Astrocyte of the spinal cord (primary cell): ENCODE measurements at places on chromosomes 2 and 18.
A peak's percentile ranks its signal among the peaks of the same experiment; 100 is the strongest.

DNA sequence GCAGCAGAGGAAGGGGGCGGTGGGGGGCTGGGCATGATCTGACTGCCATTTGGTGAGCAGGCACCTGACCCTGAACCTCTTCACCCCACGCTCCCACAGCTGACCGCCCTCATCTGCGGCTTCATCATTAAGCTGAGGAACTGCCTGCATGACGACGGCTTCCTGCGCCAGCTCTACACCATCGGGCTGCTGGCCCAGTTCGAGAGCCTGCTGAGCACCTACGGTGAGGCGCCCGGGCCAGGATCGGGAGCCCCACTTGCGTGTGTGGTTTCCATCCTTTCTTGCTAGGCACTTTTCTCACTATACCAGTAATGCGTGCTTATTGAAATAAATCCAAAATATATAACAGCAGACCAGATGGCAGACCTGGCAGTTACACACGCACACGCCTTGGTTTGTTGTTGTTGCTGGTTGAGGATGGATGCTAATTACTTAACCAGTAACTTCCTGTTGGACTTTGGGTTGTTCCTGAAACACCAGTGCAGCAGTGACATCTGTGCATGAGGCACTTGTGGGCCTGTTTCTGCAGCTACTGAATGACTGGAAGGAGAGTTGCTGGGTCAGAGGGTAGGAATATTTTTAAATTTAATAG, 43.7 kb downstream of the COA5 start:
- no peak for DNase-seq

DNA sequence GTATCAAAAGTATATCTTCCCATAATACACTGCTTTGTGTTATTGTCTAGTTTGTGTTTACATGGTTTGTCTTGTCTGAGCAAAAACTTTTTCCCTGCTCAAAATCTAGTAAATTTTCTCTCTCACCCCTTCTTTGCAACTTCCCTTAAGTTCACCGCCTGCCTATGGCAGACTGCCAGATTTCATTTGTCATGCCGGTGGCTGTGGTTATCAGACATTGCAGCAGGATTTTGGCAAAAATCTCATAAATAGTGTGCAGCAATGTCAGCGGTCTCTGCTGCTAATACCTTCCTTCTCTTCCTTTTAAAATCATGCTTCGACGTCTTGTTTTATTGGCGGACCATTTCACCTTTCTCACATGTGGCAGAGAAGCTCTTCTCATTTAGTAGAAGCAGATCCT, 45.6 kb upstream of the TMEM178A start:
- DNase-seq: peak; percentile 87

DNA sequence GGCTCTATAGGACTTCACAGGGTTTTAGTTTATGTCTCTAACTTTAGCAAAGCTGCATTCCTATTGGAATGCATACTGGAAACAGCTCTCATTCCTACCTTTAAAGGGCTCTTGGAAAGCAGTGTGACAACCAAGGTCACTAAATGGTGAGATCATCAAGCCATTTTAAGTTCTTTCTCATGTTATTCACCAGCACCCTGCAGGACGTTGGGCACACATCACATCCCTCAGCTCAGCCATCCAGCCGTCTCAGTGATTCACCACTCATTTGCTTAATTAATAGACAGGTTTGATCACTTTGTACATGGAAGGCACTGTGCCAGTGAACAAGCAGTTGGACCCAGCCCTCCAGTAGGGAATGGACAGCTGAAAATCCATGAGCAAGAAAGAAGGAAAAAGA, 32.2 kb upstream of the RBM44 start:
- peak; percentile 67 for DNase-seq

DNA sequence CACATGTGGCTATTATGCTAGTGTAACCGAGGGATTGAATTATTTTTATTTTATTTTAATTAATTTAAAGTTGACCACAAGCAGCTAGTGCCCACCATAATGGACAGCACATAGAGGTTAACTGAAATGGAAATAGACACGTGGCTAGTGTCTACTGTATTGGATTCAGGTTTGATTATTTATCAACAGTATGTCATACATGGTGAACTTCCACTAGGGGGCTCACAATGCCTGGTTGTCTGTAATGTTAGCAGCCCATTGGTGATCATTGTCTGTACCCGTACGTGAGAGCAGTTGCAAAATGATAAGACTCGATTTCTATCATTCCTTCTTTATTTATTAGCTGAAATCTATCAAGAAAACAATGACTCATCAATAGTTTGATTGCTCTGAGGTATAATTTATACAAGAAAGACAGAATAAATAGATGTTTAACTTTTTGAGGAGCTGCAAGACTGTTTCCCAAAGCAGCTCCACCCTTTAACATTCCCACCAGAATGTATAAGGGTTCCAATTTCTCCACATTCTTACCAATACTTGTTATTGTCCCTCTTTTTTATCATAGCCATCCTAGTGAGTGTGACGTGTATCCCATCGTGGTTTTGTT, 76.5 kb downstream of the CYBRD1 start:
- DNase-seq: peak; percentile 70

DNA sequence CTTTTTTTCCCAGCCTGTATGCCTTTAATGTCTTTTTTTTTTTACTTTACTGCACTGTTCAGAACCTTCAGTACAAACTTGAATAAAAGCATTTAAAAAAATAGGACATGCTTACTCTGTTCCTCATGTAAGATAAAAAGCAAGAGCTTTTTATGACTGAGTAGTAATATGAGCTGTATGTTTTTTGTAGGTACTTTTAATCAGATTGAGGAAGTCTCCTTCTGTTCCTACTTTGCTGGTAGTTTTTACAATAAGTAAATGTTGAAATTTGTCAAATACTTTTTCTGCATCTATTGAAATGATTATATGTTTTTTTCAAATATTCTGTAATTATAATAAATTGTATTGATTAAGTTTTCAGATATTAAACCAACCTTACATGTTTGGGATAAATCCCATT, 189.8 kb downstream of the FAM210A start:
- no peak for DNase-seq

- peak; percentile 43 for DNase-seq
Measured at GRCh38 chr2:238973038-238973739, 125.3 kb downstream of the TWIST2 start.

GRCh38 chr18:21853016-21853415, 112.4 kb downstream of the MIB1 start:
- DNase-seq: peak; percentile 19

DNA sequence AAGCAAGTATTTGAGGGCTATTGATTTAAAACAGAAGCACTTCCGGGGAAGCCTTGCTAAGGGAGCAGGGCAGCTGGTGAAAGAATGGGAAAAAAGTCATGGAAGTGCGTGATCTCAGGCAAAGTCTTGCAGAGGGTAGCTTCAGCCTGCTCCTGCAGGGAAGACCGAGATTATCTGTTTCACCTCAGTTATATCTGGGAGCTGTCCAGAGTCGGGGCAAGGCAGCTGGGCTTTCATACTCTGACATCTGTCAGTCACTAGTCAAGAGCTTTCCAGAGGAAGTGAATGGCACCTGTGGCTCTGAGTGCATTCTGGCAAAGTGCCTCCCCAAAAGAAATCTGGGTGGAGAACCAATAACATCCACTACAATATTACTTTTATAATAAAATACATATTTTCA, 8.7 kb downstream of the NXPH2 start:
- no peak for DNase-seq
